ENCODE measurements at places on chromosomes 13 and 19.

- no peak for DNase-seq
Measured at GRCh38 chr13:95479731-95480130, 72.8 kb upstream of the CLDN10 start.

DNA sequence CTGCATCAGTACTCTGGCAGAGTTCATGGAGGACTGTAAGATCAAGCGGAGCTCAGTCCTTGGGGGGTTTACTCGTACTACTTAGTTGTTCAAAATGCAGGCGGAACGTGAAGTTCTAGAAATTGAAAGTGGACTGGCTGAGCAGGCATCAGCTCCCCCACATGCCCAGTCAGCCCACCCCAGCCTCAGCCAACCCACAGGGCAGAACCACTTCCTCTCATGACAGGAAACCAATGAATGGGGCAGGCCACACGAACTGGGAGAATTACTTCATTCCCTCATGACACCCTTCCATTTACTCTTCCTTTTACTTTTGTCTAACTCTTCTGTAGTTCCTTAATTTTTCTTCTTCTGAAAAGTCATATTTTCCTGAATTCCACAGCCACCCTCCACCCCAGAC lies 71.9 kb downstream of the FLT1 start:
- DNase-seq = no peak

GRCh38 chr13:101258509-101258908 lies 157.8 kb downstream of the NALCN start:
- no peak for DNase-seq

DNA sequence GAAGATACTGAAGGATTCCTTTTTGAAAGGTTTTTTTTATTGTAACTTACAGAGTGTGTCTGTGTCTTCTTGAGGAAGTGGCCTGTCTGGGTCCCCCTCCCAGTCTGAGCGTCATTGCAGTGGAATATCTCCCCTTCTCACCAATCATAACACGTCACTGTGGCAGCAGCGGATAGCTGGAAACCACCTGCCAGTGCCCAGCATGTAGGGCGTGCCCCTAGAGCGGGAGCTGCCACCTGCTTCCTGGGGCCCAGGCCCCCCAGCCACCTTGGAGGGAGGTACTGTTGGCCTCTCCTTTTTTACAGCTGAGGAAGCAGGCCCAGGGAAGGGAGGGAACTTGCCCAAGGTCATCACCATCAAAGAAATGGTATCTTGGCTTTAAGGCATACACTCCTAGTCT lies 4.6 kb upstream of the DNM2 start:
- DNase-seq = no peak

DNA sequence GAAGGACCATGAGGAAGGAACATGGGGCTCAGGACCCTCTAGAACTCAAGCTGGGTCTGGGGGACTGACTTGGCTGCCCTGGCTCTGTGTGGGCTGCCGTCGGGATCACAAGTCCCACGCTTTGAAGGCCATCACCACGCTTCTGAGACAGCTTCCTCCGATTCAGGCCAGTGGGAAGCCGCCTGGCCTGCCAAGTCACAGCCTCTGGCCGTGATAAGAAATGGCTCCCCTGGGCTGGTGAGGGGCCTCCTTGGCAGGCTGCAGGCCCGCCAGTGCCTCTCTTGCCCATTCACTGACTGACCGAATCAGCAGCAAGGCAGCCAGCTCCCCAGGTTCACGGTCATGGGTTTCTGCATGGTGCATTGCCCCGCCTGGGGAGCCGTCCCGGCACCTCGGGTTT lies 48.8 kb downstream of the COMP start:
- DNase-seq = no peak

DNA sequence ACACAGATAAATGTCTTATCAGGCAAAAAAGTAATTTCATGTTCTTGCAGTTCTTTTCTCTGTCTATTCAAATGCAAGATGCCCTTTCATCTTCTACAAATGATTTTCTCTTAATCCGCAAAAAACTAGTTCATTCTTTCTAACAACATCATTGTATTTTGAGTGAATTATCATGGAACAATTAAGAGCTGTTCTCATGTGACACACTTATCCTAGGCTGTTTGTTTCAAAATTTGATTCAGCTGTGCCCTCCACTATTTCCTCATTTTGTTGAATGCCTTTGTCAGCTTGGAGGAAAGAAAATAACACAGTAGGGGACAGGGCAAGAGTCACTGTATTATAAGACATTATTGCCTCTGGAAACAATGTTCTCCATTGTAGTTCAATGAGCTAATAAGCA lies 396.9 kb downstream of the KCTD12 start:
- DNase-seq = no peak

- no peak for DNase-seq
Measured at GRCh38 chr13:49113526-49114286, 106.4 kb upstream of the MLNR start.

DNA sequence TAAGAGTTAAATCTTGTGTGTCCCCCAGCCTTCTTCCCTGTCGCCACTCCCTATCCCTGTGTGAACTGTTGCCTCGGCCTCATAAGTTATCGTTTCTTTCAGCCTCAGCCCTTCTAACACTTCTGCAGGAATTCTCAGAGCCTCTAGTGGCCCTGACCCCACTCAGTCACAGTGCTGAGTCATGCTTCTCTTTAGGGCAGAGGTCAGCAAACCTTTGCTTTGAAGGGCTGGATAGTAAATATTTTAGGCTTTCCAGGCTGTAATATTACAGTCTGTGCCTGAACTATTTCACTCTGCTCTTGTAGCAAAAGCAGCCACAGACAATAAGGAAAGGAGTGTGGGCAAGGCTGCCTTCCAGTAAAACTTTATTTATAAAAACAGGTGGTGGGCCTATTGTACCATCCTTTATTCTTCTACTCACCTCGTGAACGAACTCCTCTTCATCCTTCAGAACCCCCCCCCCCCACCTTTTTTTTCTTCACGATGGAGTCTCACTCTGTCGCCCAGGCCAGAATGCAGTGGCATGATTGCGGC lies 22.1 kb downstream of the MYO9B start:
- no peak for DNase-seq

- no peak for DNase-seq
Measured at GRCh38 chr19:33397536-33398360, 24.2 kb downstream of the CEBPG start.

DNA sequence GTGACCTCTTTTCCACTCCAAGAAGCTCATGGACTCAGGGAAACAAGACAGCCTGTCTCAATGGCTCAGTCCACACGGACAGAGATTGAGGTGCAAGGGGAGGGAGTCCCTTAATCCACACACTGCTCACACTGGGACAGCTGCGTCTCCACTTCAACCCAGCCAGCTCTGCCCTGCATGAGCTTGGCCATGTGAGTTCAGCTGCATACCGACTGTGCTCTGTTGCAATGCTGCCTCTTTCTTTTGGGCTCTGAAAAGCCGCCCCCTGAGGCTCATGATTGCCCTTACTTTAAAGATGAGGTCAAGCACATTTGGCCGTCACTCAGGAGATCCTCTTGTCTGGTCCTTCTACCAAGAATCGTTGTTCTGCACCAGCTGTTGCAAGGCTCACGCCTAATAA lies 64.8 kb upstream of the KCTD15 start:
- DNase-seq = no peak

DNA sequence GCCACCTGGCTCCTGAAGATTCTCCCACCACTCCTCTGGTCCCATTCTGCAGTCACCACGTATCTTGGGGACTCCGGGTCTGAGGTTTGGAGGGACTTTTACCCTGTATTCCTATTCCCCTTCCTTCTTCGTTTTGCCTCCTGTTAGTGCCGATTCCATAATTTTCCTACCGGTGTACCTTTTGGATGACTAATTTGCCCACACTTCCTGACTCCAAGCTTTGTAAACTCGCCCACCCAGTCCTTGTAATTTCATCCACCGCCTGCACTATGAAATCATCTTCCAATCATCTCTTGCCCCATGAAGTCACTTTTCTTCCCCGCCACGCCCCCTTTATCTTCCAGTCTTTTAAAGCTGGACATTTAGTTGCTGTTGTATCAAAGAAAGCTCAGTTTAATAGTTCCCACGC lies 572 bp downstream of the UCHL3 start:
- no peak for DNase-seq

DNA sequence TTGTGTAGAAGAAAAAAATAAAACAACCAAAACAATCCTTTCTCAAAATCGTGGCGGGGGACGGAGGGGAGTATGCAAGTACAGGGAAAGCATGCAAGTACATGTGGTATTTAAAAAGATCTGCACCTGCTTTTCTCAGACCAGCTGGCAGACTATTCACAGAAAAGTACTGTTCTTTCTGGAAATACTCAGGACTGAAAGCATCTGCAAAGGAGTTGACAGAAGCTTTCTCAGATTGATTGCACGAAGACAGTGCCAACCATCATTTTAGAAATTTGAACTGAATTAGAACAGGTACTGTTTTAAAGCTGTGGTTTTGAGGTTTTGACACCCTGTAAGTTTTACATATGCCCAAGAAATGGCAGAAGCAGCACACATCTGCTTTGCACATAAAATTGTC lies 19.8 kb upstream of the PCDH8 start:
- DNase-seq = no peak

DNA sequence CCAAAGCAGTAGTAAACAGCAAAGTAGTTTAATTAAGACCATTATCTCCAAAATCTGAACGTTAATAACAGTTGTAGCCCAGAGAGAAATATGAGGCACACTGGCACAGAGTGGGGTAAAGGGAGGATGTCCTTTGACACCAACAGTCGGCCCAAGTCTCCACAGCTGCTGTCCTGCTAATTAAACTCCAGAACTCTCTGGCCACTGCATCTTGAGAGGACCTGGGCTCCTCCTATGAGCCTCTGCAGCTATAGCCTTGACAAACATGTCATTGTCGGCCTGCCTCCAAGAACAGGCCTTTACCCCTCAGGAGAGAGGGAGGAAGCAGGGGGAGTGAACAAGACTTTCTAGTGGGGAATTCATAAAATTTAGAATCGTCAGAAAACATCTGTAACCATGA lies 1170.4 kb downstream of the UQCRFS1 start:
- no peak for DNase-seq

- no peak for DNase-seq
Measured at GRCh38 chr13:72431981-72432682, 295.3 kb downstream of the MZT1 start.

- DNase-seq = no peak
Measured at GRCh38 chr13:28396053-28396452, 98.9 kb downstream of the FLT1 start.

DNA sequence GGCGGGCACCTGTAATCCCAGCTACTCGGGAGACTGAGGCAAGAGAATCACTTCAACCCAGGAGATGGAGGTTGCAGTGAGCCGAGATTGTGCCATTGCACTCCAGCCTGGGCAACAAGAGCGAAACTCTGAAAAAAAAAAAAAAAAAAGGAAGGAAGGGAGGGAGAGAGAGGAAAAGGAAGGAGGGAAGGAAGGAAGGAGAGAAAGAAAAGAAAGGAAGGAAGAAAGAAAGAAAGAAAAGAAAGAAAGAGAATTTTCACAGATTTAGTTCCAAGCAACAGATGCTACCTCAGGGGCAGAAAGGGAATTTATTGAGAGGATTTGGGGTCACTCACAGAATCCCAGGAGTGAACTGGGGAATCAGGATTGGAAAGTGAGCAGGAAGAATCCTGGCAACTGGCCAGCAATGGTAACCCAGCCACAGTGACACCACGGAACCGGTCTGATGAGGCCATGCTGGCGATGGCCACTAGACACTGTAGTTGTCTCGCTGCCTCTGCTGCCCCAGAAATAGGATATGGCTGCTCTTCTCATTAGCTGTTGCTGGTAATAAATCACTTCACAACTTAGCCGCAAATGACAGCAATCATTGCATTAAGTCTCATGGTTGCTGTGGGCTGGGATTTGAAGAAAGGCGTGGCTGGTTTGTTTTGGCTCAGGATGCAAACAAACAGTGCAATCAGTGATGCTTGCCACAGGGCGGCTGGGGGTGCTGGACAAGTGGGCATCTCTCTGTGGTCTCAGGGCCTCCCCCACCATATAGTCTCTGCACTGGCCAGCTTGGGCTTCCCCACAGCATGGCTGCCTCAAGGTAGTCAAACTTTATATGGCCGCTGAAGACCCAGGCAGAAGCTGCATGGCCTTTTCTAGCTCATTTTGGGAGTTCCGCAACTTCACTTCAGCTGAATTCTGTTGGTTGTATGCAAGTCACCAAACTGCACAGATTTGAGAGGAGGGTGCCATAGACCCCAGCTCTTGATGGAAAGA lies 5.2 kb upstream of the BCAM start:
- DNase-seq = no peak

DNA sequence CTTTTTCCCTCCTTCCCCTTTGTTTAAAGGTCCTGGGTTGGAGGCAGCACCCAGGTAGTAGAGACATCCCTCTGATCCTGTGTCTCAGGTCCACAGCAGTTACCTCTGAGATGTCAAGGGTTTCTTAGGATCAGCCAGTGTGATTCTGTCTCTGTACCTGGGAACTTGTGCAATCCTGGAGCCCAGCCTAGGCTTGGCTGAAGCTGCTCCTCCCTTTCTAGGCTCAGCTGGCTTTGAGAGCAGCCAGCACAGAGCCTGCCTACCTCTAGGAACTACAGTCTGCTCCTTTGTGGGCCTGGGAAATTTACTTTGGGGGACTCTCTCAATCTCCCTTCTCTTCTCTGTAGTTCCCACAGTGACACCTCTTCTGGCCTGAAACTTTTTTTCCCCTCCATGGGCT lies 171.6 kb downstream of the MTUS2 start:
- DNase-seq = no peak

GRCh38 chr13:80033286-80033685 lies 307.6 kb downstream of the SPRY2 start:
- DNase-seq = no peak

DNA sequence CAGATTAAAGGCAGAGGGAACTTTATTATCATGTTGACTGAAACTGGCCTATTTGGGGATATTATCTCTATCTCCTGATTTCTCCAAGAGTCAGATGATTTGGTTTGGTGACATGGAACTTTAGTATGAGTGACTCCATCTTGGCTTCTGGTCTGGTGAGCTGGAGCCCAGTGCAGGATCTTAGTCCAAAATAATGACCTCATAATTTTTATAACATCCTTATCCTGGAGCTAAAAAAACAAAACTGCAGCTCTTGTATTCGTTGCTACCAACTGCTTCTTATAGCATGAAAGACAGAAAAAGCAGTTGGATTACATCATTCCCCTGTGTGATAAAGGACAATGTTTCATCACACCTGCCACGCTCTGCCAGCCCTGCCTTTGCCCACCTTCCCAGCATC lies 39.3 kb upstream of the RNF17 start:
- no peak for DNase-seq

DNA sequence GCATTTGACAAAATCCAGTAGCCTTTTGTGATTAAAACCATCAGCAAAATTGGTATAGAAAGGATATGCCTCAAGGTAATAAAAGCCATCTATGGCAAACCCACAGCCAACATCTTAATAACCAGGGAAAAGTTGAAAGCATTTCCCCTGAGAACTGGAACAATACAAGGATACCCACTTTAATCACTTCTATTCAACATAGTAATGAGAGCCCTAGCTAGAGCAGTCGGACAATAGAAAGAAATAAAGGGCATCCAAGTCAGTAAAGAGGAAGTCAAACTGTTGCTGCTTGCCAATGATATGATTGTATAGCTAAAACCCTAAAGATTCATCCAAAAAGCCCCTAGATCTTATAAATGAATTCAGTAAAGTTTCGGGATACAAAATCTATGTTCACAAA lies 1510.3 kb downstream of the PCDH9 start:
- no peak for DNase-seq

- no peak for DNase-seq
Measured at GRCh38 chr19:17765069-17765618, 13.9 kb downstream of the FCHO1 start.

GRCh38 chr19:6519289-6519688 lies 11.5 kb upstream of the TNFSF9 start:
- DNase-seq = no peak

GRCh38 chr13:30581582-30581981 lies 36.1 kb upstream of the USPL1 start:
- DNase-seq = no peak

GRCh38 chr13:113804017-113804702 lies 45.1 kb downstream of the TMEM255B start:
- DNase-seq = no peak
